Glutamatergic neuron (in vitro differentiated cells): ENCODE measurements at places on chromosomes 7 and 10.
A peak's percentile ranks its signal among the peaks of the same experiment; 100 is the strongest.

GRCh38 chr7:10821156-10821555 lies 152.5 kb upstream of the PHF14 start:
- no peaks in the 10 kb centered on the region for H3K4me1 ChIP-seq
- no peak overlapping the region for H3K27ac ChIP-seq
- no peak overlapping the region for H3K4me3 ChIP-seq
- DNase-seq = no peak

DNA sequence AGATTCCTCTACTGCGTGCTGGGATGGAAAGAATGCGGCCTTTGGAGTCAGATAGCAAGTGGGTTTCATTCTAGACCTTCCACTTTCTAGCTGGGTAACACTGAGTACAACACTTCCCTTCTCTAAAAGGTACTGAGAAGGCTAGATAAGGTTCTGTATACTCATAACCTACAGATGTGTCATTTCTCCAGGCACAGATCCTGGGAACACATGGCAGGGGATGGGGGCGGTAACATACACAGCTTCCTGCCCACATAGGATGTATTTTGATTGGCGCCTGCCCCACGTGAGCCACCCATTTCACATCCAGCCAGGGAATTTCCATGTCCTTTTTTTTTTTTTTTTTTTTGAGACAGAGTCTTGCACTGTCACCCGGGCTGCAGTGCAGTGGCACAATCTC lies 31.8 kb downstream of the KLRG2 start:
- H3K27ac ChIP-seq = no peak overlapping the region
- no peak for DNase-seq
- no peaks in the 10 kb centered on the region for H3K36me3 ChIP-seq
- no peaks in the 10 kb centered on the region for H3K4me1 ChIP-seq
- H3K27me3 ChIP-seq = peaks cover 1% of the 10 kb centered on the region

- H3K27ac ChIP-seq = no peak overlapping the region
- no peak overlapping the region for H3K4me3 ChIP-seq
- no peaks in the 10 kb centered on the region for H3K4me1 ChIP-seq
- H3K36me3 ChIP-seq = no peaks in the 10 kb centered on the region
- no peak for DNase-seq
These were observed 442.0 kb downstream of the SORCS1 start for GRCh38 chr10:106722524-106722923.

- H3K36me3 ChIP-seq = peaks cover 11% of the 10 kb centered on the region
- H3K27me3 ChIP-seq = peaks cover 15% of the 10 kb centered on the region
- H3K4me3 ChIP-seq = no peak overlapping the region
- no peak for DNase-seq
- H3K27ac ChIP-seq = no peak overlapping the region
- peaks cover 8% of the 10 kb centered on the region for H3K4me1 ChIP-seq
These were observed 29.5 kb downstream of the PAX2 start for GRCh38 chr10:100774876-100775275.

GRCh38 chr7:149610441-149611011 lies 112.9 kb upstream of the ZNF746 start:
- no peaks in the 10 kb centered on the region for H3K36me3 ChIP-seq
- no peaks in the 10 kb centered on the region for H3K4me1 ChIP-seq
- H3K27me3 ChIP-seq = no peaks in the 10 kb centered on the region

GRCh38 chr7:156105337-156106106 lies 293.3 kb upstream of the SHH start:
- no peaks in the 10 kb centered on the region for H3K36me3 ChIP-seq
- H3K27ac ChIP-seq = no peak overlapping the region
- no peak for DNase-seq
- peaks cover 3% of the 10 kb centered on the region for H3K27me3 ChIP-seq
- H3K4me1 ChIP-seq = no peaks in the 10 kb centered on the region

DNA sequence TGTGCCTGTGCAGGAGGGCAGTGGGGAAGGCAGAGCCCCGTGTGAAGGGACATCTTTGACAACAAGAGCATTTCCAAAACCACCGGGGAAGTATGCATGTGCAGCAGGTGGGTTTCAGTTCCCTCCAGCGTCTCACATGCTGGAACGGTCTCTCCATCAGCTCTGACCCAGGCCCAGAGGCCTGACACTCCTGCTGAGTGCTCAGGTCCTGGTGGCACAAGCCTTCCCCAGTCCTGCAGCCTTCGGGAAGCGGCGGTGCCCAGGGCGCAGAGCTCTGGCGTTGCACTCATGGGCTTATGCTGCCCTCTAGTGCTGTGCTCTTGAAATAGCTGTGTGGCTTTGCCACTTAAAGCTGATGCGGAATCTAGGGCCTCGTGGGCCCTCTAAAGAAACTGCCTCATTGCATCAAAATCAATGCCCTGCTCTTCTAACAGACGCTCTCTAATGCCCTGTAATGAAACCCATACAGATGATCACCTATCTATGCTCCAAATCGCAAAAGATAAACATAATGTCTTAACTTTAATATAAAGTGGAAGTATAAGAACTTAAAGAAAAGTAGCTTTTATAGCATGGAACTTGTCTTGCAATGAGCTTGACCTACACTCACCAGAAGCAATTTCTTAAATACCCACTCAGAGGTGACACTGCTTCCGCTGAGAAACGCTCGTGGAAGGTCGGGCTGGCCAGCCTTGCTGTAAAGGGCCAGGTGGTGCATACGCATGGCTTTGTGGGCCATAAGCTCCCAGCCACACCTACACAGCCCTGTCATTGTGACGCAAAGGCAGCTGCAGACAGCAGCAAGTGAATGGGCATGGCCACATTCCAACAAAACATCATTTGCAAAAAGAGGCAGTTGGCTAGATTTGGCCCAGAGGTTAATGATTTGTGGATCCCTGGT lies 38.6 kb downstream of the CLRN3 start:
- no peak overlapping the region for H3K27ac ChIP-seq
- no peaks in the 10 kb centered on the region for H3K4me1 ChIP-seq
- peak; percentile 79 for DNase-seq
- H3K36me3 ChIP-seq = no peaks in the 10 kb centered on the region

GRCh38 chr7:4631380-4632179 lies 50.5 kb upstream of the FOXK1 start:
- peak overlapping the region; percentile 39 for H3K27ac ChIP-seq
- H3K4me3 ChIP-seq = peak overlapping the region; percentile 71
- no peaks in the 10 kb centered on the region for H3K27me3 ChIP-seq
- no peaks in the 10 kb centered on the region for H3K36me3 ChIP-seq
- DNase-seq = peak; percentile 67
